Sciatic nerve (tissue), 2 donors: ENCODE measurements at places on chromosomes 5 and 9.

DNA sequence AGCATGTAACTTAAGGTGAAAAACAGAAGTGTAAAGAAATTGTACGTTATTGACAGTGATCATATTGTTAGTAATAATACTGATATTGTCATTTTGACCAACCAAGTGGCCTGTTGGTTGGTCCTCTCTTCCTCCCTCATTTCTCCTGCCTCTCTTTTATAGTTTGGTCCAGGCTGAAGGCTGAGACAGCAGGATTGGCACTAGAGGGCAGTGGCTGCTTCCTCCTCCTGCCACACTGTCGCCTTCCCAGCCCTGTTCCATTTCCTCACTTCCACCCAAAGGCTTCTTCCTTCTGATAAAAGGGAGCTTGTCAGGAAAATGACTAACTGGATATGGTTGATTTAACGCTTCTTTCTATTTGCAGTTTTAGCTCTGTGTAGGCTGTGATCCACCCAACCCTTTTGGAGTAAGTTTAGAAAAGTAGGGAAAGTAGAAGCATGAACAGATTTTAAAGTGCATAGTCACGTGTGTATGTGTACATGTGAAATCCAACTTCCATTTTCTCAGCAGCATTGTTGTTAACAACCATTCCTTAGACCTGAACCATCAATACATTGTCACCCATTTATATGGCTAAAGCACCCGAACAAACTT lies 35.6 kb downstream of the PTCD2 start:
- no peak for DNase-seq

DNA sequence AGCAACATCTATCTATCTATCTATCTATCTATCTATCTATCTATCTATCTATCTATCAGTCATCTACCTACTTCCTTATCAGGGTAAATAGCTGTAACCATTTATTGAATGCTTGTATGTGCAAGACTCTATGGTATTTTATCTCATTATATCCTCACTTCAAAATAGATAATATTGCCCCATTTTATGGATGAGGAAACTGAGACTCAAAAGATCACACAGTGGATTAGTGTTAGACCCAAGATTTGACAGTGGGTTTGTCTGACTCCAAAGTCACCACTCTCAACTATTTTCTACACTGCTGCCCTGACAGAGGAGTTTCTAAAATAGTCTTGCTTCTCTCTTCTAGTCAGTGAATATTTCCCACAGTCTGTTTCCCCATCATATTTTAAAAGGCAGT lies 94.3 kb upstream of the NR3C1 start:
- no peak for DNase-seq

- no peak for DNase-seq
These were observed 33.1 kb downstream of the ZNF366 start for GRCh38 chr5:72474046-72474500.

DNA sequence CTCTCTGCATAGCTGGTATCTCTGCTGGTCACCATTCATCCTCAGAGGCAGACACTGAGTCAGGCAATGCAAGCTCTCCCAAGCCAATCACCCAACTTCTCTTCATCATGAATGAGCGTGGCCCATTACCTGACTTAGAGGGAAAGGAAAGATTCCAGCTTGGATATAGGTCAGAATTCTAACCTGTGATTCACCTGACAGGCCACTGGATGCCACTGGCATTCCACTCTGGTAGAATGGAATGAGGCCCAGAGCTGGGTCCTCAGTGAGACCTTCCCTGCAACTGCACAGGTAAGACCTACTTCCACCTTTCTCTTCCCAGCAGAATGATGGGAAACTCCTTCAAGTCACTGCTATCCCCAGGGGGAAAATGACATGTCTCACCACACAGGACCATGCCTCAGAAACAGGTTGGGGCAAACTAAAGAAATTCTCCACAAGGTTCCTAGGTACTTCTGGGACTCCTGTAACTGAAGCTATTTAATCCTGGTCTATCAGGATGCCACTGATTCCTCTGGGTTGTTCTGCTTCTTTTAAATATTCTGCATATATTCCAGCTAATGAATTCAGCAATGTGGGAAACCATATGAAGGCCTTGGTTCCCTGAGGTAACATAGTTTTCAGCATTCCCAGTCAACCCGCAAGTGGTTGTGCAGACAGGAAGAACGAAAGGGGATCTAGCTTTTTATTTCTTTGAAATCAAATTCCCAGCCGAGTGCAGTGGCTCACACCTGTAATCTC lies 62.0 kb downstream of the SUSD1 start:
- no peak for DNase-seq

DNA sequence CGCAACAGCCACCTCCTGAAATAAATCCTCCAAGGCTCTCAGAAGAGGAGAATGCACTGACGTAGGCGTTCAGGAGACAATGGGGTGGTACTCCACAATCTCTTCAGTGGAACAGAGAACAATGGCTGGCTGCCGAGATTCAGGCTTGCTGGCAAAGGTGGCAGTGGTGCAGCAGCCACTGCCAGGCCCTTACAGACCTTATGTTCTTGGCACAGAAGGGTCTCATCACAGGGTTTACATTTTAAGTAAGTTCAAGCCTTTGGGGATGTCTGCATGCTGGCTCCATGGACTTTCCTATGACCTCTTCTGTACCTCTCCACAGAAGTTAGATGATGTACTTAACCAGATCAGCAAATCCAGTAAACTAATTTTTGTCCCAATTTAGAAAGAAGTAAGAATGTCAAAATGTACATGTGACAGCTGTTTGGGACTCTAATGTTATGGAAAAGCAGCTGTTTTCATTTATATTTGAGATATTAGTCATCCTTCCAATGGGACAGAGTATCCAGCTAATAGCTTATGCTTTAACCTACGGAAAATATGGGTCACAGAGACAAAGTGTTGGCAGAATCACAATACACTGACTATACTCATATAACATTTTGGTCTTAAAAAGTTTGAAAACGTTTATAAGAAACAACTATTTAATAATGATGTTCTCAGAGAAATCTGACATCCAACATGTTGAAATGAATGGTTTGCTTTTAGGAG lies 180.9 kb downstream of the MAPKAP1 start:
- DNase-seq = no peak

DNA sequence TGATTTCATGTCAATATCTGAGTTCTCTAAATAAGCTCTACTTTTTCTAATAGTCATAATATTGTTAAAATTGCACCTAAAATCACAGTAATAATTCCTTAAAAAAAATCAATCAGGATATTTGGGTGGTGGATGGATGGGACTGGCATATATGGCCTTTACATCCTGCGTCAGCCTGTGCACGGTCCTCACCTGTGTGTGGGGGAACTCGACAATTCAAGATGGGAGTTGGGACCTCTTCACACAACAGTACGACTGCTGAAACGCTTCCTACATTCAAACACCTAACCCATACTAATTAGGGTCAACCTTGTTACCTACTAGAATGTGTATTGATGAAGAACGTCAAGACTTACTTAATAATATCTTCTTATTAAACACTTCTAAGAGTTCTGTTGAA lies 90.5 kb downstream of the OSMR start:
- no peak for DNase-seq

DNA sequence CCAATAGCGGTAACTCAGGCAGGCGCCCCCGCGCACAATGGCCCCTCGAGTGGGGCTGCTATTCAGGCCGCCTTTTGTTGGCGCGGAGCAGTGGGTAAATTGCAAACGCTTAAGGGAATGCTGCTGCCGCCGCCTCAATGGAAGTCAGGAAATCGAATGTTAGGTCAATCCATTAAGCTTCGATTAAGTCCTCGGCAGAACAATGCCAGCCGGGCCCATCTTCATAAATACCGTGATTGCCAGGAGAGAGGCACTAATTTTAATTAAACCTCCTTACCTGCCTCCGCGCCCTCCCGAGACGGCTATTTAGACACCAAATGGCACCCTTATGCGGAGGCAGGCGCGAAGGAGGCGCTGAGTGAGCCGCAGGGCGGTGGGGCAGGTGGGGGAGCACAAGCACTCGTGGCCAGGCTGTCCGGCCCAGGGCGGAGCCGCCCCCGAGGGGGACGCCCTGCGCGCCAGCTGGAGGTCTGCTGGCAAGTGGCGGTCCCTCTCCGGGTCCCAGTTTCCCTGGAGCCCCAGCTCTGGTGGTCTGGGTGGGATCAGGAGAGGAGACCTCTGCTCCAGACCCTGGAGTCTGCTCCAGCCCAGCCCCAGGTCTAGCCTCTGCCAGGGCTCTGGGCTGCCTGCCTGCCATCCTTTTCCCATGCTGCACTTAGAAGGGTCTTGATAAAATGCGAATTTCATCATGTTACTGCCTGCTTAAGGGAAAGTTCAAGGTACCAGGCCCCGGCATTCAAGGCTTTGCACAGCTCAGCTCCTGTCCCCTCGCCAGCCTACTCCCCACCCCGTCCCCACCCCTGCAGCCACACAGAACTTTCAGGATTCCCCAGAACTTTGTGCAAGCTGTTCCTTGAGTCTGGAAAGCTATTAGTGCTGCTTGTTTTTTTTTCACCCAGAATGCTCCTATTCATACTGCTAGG lies 19.7 kb downstream of the NR5A1 start:
- DNase-seq = no peak

DNA sequence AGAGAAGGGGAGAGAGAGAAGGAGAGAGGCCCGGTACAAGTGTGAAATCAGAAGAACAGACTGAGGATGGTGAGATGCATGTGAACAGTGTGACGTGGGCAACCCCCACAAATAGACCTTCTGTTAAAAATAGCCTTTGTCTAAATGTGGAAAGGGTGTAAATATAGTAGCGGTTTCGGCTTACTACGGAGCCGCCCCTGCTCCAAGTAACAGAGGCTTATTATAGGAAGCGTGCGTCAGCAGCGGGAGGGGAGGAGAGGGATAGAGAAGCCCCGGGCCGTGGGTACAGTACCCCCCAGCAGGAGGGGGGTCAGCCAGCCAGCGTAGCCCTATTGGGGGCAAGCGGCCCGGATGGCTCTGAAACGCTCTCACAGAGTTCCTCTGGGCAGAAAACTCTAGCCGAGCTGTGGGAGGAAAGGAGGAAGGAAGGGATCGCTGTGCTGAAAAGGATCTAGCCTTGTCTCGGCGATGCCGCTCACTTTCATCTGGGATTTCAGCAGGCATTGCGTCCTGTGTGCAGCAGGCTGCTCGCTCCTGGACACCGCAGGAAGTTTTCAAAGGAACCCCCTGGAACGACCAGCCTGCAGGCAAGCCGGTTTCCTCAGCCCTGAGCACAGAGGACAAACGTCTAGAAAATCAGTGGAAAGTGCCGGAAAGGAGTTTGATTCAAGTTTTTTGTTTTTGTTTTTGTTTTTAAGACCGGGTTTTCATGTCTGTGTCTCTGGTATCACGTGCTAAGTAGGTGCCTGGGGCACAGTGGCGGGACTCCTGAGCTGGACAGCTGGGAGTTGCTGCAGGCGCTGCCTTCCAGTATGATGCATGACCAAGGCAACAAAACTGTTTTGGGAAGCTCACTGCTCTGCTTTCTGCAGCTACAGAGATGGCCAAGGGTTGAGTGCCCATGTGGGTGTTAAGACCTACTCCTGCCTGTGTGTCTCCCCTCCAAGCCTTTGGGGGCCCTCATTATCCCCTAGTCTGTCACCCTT lies 146.6 kb downstream of the SEC61B start:
- peak; percentile 81 for DNase-seq

DNA sequence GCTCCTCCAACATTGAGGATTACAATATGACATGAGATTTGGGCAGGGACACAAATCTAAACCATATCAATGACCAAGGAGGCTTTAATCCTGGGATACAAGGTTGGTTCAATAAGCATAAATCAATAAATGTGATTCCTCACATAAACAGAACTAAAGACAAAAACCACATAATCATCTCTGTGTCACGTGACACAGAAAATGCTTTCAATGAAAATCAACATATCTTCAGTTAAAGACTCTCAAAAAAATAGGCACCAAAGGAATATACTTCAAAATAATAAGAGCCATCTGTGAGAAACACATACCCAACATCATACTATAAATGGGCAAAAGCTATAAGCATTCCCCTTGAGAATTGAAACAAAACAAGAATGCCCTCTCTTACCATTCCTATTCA lies 604.9 kb downstream of the SEMA5A start:
- no peak for DNase-seq

DNA sequence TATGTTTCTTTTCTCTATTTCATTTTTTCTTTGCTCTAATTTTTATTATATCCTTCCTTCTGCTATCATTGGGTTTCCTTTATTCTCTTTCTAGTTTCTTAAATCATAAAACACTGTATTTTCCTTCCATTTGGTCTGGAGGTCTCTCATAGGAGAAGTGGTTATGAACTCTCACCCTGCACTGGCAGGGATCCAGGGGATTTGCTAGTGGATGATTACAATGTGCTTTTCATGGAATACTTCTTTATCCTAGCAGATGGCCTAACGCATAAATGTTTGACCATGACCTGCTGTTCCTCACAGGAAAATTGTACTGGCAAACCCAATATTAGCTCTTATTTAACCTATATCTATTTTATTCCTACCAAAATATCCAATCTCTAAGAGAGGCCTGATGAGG lies 31.5 kb upstream of the SGCD start:
- peak; percentile 74 for DNase-seq

DNA sequence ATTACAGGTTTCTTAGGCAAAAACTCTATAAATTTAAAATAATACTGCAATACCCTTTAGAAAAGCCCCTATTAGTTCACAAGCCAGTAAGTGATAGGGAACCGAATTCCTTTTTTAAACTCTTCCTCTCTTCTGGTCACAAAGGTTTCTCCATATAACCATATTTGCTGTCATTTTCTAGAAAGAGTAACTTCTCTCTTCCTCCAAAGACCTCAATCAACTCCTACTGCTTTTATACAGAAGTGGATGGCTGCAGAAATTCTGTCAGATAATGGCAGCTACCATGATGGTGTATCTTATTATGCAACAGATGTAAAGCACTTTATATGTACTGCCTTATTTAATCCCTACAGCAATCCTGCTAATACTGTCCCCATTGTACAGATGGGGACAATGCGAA lies 6.2 kb downstream of the TUT7 start:
- no peak for DNase-seq

GRCh38 chr5:132483661-132484390 lies 6.7 kb downstream of the IRF1 start:
- peak; percentile 35 for DNase-seq

- no peak for DNase-seq
These were observed 111.8 kb downstream of the CAVIN4 start for GRCh38 chr9:100689635-100690034.

- no peak for DNase-seq
These were observed 6.9 kb downstream of the KIAA1958 start for GRCh38 chr9:112493393-112494137.

DNA sequence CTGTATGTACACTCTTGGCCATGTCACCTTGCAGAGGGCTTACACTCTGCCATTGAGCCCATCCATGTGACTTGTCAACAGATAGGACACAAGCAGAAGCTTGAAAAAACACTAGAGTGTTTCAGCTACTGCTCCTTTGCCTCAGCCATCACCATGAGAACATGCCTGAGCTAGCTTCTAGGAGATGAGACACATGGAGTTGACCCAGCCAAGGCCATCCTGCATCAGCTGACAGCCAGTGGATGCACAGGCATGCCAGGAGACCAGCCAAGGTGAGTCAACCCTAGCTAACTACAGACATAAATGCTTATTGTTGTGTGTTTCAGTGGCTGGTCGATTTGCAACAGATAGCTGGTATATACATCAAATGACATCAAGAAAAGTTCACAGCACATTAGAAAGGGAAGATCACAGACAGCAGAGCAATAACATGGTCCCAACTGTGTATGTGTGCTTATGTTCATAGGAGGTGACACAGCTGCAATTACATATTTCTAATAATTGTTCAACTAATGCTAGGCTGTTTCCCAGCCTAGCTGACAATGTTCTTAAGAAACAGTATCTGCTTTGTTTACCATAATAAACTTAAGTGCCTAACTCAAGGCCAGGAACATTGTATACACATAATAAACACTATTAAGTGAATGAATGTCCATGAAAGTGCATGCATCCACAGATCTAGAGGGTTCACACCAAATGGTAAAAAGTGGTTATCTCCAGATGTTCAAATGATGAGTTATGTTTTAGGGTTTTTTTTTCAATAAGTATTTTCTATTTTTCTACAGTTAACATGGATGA lies 105.7 kb downstream of the SPOCK1 start:
- DNase-seq = no peak
